ENCODE measurements at places on chromosomes 2 and 18. TPM values are rescaled to one million over a fixed set of nuclear protein-coding genes. Genes with fewer than 3 reads are reported as not detected.

GRCh38 chr2:28652217-28652616 is 99.4 kb upstream of the PPP1CB start:
- no peak for DNase-seq

- no peak for DNase-seq
Measured at GRCh38 chr2:120711694-120712093, 24.0 kb upstream of the GLI2 start.

- DNase-seq = no peak
Measured at GRCh38 chr2:60391230-60391629, 162.2 kb downstream of the BCL11A start.

- no peak for DNase-seq
Measured at GRCh38 chr18:3175195-3175758, 44.5 kb downstream of the MYOM1 start.

GRCh38 chr18:68797871-68798270 is at the start of gene CCDC102B:
Gene CCDC102B, plus strand, starts transcription at chr18:68798080. Its CDS starts 38,684 bp downstream, at chr18:68836764.
- no peak for DNase-seq

- no peak for DNase-seq
Measured at GRCh38 chr2:232843834-232844233, 26.2 kb upstream of the SNORC start.

GRCh38 chr2:68548396-68548795 is 81.0 kb downstream of the APLF start:
- DNase-seq = no peak

GRCh38 chr2:227759411-227760118 is 13.9 kb downstream of the SCYGR8 start:
- DNase-seq = no peak

Gene VIT
- total RNA-seq = not detected

Gene SERPINB3
- total RNA-seq = not detected
